ENCODE measurements at places on chromosomes 3 and 15.

DNA sequence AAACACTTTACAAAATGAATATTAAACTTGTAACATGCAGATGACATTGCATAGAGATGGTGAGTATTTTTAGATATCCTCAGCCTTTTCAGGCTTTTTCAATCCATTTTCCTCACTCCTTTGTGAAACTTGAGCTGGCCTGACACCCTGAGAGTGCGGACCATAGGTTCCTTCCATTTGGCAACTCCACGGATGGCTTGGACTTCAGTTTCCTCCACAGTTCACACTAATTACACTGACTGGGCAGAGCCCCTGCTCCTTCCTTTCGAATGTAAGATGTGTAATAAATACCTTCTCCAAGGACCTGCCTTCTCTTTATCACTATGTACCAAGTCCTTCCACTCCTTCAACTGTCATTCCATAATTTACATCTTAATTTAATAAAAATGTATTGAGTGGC lies 141.7 kb upstream of the LRIG1 start:
- no peak for DNase-seq

DNA sequence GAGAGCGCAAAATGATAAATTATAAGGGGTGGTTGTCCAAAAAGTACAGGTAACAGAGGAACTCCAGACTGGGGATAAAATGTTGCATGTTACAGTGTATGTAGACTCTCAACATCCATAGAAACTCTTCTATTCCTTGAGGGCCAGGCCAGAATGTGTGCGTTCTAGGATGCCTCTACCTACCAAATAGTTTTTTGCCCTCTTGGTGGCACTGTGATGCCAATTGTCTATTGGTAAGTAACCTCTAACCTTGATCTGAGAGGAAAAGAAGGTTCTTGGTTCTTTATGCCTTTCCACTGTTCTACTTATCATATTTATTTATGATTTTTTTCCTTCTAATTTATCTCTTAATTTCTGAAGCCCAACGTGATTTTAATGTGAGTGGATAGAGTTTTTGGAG lies 424.6 kb downstream of the GRM7 start:
- no peak for DNase-seq

DNA sequence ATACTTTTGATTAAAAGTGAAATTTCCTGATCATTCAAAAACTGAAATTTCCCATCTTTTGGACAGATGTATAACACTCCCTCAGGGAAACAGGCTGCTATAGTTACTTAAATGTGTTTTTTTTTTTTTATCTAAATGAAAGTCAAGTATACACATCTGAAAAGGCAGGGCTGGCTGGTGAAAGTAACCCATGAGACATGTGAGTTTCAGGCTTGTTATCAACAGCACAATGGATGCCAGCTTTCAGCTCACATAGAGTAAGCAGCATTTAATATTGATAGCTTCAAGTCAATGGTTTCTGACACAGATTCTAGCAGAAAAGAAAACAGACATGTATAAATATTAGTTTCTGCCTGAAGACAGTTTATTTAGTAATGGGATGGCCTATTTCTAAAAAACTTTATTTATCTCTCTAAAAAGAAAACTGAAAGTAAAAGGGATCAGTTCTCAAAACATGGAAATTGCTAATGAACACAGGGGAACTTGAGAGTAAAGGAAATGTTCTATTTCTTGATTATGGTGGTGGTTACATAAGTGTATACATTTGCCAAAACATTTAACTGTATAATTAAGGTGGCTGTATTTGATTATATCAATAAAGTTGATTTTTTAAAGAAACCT lies 89.7 kb upstream of the CMC1 start:
- DNase-seq: no peak

DNA sequence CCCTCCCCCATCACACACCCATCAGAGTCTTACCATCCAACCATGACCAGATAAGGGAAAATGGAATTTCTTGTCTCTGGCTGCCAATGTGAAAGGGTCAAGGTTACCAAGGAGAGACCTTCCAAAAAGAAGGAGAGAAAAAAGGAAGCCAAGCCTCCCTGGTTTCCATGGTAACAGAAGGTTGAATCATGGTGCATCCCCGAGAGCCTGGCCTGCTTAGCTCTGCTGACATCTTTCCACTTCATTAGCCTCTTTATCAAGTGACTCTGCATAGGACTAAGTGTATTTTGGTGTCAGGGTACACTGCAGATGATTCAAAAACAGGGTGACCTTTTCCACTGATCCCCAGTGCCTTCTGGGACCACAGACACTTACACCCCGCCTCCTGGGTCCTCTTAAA lies 225.7 kb upstream of the PPP2R3A start:
- DNase-seq: no peak

GRCh38 chr3:55723653-55724406 lies 236.7 kb upstream of the WNT5A start:
- no peak for DNase-seq

GRCh38 chr3:15861163-15861562 lies 63.4 kb upstream of the ANKRD28 start:
- no peak for DNase-seq

GRCh38 chr15:44450172-44450571 lies 22.7 kb downstream of the CTDSPL2 start:
- DNase-seq: no peak

- DNase-seq: no peak
Measured at GRCh38 chr3:72353236-72354128, 494.8 kb downstream of the SHQ1 start.

DNA sequence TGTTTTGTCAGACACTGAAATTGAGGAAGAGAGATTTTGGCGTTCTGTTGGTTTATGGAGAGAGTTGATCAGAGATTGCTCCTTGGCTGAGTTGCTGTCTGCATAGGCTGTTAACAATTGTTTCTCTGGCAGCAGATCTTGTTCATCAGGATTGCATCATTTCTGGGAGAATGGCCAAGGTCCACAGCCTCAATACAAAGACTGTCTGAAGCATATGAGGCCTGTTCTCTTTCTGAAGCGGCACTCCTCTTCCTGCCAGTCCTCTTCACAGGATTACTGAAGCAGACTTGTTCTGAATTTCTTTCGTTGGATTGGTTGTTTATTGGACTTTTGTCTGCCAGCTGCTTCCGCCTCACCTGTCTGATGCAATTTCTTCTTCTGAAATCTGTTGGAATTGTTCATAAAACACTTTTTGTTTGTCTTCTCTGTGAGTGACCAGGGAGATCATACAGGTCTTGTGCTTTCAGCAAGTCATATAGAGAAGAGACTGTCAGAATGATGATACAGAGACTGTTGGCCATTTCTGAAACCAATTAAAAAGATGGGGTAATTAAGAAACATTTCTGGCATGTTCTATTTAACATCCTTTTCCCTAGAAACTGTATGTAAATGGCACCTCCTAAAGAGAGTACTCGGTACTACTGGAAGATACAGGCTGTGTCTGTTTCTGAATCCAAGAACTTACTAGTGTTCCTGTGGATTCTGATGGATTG lies 25.5 kb downstream of the SETD5 start:
- DNase-seq: peak; percentile 93

- DNase-seq: no peak
Measured at GRCh38 chr3:160398820-160399124, 253 bp downstream of the IFT80 start.

DNA sequence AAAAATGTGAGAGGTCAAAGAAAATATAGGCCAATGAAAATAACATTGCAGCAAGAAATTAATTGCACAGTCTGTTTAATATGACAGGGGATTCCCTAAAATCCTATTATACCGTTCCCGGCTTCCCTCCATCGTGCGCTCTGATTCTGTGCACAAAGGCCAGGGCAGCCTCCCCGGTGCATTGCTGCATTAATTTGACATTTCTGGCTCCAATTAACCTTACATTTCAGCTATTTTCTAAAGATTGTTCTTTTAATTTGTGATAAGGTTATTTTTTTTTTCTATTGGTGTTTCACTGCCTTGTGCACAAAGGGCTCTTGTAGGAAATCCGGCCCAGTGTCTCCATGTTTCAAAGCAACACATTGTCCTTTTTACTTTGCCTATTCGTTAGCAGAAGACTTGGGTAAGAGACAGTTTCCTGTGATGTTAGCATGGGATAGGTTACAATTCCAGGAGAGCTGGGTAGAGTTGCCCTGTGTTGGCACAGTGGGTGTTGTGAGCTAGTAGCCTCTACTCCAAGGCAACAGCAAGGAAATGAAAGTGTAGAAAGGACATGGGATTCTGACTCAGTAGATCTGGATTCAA lies 257.3 kb upstream of the IGF1R start:
- no peak for DNase-seq

- no peak for DNase-seq
Measured at GRCh38 chr15:59741274-59741906, 52.3 kb upstream of the BNIP2 start.

GRCh38 chr3:49343163-49343562 lies 3.3 kb upstream of the USP4 start:
- no peak for DNase-seq

GRCh38 chr3:131350506-131350905 lies 31.1 kb upstream of the NUDT16 start:
- DNase-seq: no peak

GRCh38 chr3:118231578-118231977 lies 803.1 kb downstream of the IGSF11 start:
- DNase-seq: no peak

- no peak for DNase-seq
Measured at GRCh38 chr3:86658876-86659275, 332.1 kb downstream of the VGLL3 start.

DNA sequence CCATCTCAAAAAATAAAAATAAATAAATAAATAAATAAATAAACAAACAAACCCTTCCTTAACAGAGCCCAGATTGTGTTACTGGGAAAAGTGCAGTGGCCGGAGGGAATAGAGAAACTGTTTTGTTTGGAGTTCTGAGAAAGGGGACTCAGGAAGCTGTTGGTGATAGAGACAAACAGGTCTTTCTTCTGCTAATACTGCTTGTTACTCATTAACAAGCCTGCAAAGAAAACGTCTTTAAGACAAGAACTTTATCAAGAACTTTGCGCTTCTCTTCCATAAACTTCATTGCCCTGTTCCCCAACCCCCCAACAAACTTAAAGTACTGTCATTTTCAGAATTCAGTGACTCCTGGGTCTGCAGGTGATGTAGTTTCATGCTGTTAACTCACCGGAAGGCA lies 68.8 kb upstream of the GSK3B start:
- DNase-seq: no peak

DNA sequence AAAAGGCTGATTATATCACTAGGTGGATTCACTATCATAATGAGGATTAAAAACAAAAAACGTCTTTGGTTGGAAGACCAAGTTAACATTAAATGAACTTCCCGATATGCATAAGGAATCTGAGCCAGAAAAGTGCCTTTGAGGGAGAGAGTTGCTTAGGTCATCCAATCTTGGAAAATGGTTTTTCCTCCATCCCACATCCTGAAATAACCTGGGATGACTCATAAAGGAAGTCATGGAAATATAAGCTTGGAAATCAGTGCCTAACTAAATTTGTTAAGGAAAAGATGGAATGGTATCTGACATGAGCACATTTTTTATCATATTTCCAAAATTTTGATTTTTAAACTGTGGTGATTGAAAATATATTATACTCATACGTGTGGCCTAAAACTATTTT lies 66.0 kb downstream of the KBTBD8 start:
- no peak for DNase-seq

DNA sequence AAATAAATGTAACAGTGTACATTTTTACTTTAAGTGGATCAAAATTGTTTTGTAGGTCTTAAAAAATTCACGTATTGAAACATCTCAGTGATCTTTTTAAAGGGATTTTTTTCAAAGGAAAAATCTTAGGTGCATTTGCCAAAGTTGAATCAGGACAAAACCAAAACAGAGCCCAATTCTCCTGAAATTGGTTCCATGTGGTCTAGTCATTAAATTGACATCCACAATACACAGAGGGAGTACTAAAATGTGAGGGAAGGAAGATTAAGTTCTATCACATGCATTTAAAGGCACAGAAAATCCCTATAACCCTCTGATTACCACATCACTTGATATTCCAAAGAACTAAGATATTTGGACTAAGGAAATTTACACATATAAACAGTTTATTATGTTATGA lies 39.3 kb upstream of the HDC start:
- DNase-seq: no peak

DNA sequence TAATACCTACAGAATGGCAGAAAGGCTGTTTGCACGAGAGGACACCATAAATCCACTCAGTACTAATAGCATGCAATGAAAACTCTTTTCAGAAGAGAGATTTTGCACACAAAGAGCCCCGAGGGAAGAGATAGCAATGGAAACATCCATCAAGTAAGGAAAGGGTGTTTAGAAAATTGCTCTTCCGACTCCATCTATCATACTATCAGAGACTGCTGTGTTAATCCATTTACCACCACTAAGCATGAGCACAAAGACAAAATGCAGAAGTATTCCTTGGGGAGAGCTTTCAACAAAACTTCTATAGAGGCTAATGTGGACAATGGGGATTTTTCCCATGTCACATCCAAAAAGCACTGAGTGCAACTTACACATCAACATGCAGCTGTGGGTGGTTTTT lies 72.1 kb upstream of the PLAAT1 start:
- no peak for DNase-seq

DNA sequence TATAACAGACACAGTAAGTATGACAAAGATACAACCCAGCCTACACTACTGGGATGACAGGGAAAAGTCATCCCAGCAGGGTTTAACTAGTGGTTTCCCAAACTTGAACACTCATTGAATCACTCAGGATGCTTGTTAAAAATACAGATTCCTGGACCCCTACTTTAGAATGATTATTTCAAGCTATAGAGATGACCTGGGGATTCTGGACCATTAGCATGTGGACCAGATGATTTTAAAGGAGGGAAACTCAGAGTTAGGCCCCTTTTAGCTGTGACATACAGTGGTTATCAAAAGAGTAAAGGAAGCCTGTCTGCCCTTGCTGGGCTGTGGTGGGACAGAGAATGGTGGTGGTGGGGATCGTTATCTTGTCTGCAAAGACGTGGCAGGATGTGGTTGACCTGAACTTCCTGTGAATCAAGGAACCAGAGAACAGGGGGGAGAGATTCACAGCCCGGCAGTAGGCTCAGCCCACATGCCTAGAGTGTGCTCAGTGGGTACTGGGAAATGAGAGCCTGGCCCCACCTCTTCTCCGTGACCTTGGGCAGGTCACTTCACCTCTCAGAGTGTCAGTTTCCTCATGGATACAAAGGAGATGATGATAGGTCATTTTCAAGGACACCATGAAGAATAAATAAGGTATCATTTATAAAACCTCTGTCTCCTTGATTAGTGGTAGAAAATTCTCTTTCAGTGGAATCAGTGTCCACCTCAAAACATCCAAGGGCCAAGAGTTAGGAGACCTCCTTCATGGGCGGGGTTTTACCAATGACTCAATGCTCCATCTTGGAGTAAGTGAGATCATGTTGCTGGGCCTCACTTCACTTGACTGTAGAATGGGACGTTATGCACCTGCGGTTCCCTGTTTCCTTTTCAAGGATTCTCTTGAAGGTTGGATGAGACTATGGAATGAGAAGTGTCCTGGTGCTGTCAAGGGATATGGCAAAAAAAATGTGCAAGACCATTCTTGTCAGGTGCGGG lies 306.5 kb downstream of the RPLP1 start:
- no peak for DNase-seq

DNA sequence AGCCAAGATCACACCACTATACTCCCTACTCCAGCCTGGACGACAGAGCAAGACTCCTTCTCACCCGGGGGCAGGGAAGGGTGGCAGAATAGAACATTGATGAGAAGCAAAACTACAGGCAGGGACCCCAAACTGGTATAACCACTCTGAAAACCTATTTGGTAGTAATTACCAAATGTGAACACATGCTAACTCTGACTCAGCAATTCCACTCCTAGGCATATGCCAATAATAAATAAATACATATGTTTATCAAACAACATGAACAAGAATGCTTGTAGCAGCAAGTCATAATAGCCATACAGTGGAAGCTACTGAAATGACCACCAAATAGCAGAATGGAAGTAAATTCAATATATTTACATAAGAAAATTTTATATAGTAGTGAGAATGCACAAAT lies 31.0 kb upstream of the USP50 start:
- no peak for DNase-seq

GRCh38 chr3:117193390-117193789 lies 483.8 kb downstream of the TUSC7 start:
- no peak for DNase-seq

All from uterus (tissue), 4 donors.